ENCODE measurements at places on chromosomes 2 and 18.

- DNase-seq, result no peak
These were observed 62.4 kb upstream of the ACVR1 start for GRCh38 chr2:157938556-157938955.

GRCh38 chr2:47896450-47896968 lies 9.8 kb downstream of the FBXO11 start:
- no peak for DNase-seq

- no peak for DNase-seq
These were observed 13.6 kb upstream of the C2orf42 start for GRCh38 chr2:70204452-70204851.

GRCh38 chr2:207768168-207768865 lies 1.4 kb downstream of the FZD5 start:
- no peak for DNase-seq

DNA sequence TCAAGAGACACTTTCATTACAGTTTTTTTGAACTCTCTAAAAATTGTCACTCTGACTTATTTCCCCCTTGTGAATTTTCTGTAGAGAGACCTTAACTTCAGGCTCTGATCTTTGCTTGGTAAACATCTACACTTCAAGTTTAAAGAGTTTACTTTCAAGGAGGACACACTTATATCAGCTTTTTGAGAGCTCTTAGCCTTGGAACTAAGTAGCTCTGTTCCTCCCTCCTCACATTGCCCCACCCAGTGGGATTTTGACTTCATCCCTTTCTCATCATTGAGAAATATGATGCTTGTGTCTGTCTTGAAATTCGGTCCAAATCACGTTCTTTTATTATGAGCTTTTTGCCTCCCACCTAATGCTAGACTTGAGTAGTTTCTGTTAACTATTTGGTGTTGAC lies 433.4 kb upstream of the MEIS1 start:
- DNase-seq, result no peak

GRCh38 chr2:72923833-72924352 lies 6.6 kb downstream of the EMX1 start:
- no peak for DNase-seq

- no peak for DNase-seq
These were observed 333.0 kb upstream of the CNTNAP5 start for GRCh38 chr2:123692121-123692520.

DNA sequence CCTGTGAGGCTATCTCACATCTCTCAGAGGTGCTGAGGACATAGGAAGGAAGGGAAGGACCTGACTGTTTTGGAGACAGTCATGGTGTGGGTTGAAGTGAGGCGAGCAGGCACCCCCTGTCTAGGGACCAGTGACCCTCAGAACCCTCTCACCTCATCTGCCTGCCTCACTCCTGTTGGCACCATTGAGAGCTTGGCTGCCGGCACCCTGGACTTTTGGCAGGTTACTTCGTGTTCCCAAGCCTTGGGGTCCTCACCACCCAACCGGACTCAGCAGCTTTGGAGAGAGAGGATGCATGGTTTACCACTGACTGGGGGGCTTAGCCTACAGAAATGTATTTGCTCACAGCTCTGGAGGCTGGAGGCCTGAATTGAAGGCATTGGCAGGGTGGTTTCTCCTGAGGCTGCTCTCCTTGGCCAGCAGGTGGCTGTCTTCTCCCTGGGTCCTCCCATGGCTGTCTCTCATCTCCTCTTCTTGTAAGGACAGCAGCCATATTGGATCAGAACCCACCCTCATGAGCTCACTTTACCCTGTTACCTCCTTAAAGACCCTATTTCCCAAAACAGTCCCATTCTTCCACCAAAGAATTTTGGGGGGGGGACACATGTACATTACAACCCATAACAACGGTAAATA lies 142.0 kb downstream of the TSN start:
- DNase-seq, result no peak

DNA sequence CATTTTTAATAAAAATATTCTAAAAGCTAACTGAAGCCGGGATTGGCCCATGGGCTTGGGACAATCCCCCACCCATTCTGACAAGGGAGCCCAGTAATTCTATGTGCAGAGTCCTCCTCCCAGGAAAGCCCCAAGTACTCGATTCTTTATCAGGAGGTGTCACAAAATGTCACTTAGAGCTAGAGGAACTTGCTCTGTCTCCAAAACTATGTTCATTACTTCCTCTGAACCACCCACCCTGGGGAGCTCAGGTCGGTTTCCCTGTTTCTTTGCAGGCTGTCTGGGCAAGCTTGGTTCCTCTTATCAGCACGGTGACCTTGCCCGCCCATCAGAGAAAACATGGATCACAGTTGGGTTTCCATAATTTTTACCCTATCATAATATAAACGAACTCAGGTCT lies 430.6 kb upstream of the ID2 start:
- no peak for DNase-seq

DNA sequence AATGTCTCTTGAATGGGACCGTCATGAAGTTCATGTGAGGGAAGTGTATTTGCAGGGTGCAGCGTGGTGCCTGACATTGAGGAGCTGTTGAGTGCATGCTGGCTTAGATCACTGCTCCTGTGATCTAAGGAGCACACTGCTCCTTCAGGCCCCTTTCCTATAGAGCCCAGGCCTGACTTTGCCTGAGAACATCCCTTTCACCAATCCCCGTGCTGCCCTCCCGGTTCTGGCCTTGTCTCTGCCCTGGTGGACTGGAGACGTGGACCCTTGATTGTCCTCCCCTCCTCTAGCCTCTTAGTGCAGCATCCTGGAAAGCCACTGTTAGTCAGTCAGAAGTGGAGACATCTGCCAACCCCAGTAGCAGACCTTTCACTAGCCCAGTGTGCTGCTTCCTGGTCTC lies 323.6 kb upstream of the HS6ST1 start:
- DNase-seq, result no peak

DNA sequence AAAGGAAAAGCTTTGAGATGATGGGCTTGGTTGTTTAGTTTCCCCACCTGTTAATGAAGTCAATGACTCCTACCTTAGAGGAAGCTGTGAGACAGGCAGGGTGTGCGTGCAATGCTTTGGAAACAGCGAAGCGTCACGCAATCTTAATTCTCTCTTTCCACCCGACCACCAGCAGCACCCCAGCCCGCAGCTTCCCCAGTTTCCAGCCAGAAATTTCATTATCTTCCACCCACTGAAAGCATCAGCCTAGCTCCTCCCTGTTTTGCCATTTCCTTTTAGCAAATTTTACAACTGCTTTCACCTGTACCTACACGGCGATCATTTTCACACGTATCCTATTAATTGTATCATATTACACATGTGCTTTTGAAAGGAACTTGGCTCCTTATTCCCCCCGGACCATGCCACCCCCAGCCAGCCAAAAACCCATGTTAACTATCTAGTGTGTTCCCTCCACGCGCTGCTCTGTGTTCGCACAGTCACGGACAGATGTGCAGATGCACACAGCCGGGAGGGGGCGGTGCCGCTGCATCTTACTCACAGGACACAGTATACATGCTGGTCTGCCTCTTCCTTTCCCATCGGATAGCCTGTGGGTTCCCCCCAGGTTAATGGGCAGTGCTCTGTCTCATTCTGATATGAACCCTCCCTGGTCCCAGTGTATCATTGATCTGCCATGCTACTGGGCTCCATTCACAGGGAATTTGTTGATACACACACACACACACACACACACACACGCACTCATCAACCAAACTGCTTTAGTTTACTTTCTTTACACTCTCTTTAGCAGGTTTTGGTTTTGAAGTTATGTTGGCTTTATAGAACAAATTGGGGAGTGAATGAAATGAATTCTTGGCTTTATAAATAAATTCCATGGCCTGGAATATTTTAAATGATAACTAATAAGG lies 22.4 kb downstream of the CYP27C1 start:
- DNase-seq, result peak; percentile 8

- DNase-seq, result no peak
These were observed 144.1 kb downstream of the FHOD3 start for GRCh38 chr18:36441426-36442240.

- no peak for DNase-seq
These were observed 100.8 kb downstream of the TAF4B start for GRCh38 chr18:26327062-26327461.

DNA sequence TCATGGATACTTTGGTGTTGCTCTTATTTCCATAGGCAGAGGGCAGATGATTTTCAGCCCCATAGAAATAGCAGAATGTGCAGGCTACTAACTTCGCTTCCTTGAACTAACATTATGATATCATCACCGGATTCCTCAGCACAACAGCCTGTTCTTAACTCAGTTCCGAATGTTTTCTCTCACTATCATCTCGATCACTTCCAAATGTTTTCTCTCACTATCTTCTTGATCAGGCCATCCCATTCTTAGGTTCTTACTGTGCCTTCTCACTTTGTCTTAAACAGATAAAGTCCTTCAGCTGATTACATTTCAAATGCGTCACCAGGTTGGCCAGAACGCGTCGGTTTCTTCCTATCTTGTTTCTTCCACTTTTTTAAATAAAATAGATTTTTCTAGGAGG lies 11.4 kb upstream of the MBD2 start:
- no peak for DNase-seq
